ENCODE measurements at places on chromosomes 5 and 9. TPM values are rescaled to one million over a fixed set of nuclear protein-coding genes. Genes with fewer than 3 reads are reported as not detected.

DNA sequence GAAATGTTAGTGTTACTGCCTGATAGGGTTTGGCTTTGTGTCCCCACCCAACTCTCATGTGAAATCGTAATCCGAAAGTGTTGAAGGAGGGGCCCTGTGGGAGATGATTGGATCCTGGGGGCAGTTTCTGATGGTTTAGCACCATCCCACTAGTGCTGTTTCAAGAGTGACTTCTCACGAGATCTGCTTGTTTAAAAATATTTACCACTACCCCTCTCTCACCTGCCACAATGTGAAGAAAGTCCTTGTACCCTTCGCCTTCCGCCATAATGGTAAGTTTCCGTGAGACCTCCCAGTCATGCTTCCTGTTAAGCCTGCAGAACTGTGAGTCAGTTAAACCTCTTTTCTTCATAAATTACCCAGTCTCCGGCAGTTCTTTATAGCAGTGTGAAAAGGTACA lies 2.6 kb upstream of the RFX3 start:
- H3K36me3 ChIP-seq: peaks cover 4% of the 10 kb centered on the region
- H3K4me3 ChIP-seq: no peak overlapping the region
- H3K4me1 ChIP-seq: no peaks in the 10 kb centered on the region
- no peaks in the 10 kb centered on the region for H3K27me3 ChIP-seq
- peak; percentile 4 for DNase-seq

GRCh38 chr5:84227236-84227635 lies 157.4 kb downstream of the EDIL3 start:
- no peak for DNase-seq
- H3K27ac ChIP-seq: no peak overlapping the region
- no peak overlapping the region for H3K4me3 ChIP-seq
- peaks cover 10% of the 10 kb centered on the region for H3K4me1 ChIP-seq
- H3K36me3 ChIP-seq: no peaks in the 10 kb centered on the region
- H3K27me3 ChIP-seq: no peaks in the 10 kb centered on the region

GRCh38 chr9:14373336-14373666 lies 59.4 kb upstream of the NFIB start:
- H3K4me3 ChIP-seq: no peak overlapping the region
- peak overlapping the region; percentile 42 for H3K27ac ChIP-seq
- H3K27me3 ChIP-seq: no peaks in the 10 kb centered on the region
- peaks cover 4% of the 10 kb centered on the region for H3K4me1 ChIP-seq

Gene CPEB4
- polyA plus RNA-seq: 14.5 TPM

Gene MARCOL
- polyA plus RNA-seq: not detected

Gene ROR2
- 12.0 TPM for polyA plus RNA-seq

Measured in stomach (tissue), 19 donors.